Stimulated activated CD8-positive, alpha-beta memory T cell treated with anti-CD3 and anti-CD28 coated beads, Interleukin-2, amount 100 ng/mL, for 1 hour (primary cell): ENCODE measurements at places on chromosomes 6 and 20.

DNA sequence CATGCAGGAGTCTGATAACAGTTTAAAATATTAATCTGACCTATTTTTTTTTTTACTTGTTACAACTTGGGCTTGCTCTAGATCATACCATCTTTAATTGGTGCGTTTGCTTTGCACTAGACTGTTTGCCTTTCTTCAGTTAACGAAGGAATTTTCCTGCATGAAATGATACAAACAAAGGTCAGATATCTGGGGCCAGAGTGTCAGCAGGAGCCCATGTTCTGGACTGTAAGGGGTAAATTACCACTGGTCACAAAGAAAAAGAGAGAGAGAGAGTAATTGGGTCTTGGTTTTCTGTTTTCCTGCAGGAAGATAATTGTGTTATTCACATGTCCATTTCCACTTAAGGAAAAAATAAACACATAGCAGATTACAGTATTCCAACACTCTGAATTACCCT is 399.4 kb upstream of the MARCKS start:
- DNase-seq, result no peak

GRCh38 chr6:150705392-150705791 is 105.7 kb downstream of the PLEKHG1 start:
- DNase-seq, result no peak

- DNase-seq, result no peak
Measured at GRCh38 chr20:63833776-63834490, 2.9 kb upstream of the ZBTB46 start.

DNA sequence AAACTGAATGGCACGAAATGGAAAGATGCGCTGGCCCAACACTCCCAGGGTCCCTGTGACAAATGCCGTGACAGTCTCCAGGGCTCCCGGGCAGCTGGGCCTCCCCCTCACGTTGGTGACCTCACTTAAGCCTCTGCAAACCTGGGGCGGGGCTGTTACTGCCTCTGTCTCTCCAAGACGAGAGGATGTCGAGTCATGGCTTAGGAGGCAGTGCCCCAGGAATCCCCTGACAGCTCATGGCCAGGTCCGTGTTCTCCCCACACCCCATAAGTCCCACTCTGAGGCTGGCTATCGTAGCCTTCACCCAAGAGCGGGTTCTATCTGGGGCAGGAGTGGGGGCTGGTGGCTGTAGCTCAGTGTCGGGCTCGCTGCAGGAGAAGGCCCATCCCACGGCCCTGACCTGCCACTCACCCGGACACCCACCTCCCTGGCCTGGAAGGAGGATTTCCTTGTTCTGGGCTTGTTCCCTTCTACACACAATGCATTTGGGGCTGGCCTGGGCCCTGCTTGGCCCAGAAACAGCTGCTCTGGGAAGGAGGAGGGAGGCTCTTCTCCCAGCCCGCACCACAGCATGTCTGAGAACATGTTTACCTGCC is 5.6 kb upstream of the RPS21 start:
- no peak for DNase-seq

- no peak for DNase-seq
Measured at GRCh38 chr6:23855497-23856116, 270.4 kb upstream of the NRSN1 start.

DNA sequence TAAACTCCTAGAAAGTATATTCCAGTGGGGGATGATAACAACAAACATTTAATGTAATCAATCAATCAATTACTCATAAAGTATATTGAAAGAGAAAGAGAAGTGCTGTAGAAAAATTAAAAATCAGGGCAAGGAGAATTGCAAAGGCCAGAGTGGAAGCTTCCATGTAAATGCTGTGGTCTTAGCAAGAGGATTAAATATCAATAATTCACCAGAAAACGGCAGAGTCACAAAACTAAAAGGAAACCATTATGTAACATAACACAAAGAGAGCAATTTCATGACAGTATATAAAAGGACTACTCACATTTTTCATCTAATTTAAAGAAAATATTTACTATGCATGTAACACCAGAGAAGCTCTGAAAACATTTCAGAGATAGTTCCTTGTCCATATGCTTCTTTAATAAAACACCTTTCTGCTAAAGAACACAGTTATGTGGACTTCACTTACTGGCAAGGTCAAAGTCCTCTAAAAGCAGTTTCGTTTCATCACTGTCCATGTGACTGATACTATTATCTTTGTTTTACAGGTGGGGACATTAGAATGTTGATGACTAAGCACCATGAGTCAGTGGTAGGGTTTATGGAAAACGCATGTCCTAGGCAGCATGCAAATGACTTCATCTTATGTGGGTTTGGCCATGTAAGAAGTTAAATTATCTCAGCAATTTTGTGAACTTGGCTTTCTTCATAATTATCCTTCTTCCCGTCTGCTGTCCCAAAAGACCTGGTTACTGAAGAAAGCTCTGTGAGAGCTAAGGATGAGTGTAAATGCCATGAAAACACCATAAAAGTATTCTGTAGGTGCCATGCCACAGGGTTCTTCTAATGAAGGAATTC is 185.8 kb upstream of the TENT5A start:
- DNase-seq, result no peak

- no peak for DNase-seq
Measured at GRCh38 chr6:38131527-38131965, 312.0 kb downstream of the ZFAND3 start.

DNA sequence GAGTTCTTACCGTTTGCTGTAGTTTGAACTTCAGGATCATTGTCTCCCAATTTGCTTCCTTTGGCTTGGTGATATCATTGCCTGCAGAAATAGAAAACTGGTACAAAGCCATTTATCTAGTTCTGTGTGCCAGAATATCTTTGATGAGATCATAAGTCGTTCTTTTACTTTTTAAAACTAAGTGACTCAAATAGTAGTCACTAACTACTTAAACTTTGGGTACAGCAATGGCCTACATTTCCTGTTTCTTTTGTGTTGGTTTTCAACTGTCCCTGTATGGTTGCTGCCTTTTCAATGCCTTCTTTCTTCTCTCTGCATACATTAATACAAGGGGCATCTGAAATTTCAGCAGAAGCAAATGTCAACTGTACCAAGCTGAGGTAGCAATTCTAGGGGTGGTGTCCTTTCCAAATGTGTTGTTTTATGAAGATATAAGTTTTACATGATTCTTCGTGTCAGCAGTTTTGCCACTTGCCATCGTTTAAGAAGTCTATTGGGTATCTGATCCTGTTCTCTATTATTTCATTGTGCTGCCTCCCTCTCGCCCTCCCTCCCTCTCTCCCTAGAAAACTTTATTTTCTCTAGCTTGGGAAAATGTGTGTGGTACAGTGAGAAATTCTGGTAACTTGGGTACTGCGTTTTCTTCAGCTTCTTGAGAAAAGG is 238.5 kb downstream of the FARS2 start:
- no peak for DNase-seq

DNA sequence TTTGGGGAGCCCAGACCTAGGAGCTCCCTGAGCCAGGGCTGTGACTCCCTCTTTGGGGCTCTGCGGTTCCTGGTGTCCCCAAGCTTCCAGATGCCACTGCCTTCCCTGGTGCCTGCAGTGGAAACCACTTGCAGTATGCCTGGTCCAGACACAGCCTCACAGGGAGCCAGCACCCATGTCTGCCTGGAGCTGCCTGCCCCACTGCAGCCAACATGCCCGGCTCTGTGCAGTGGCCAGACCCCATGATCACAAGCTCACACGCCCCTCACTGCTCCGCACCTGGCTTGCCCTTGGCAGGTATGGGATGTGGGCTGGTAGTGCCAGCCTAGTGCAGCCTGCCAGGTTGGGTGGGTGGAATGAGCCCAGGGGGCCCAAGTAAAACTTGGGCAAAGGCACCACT is 644.8 kb downstream of the HTR1B start:
- DNase-seq, result no peak

DNA sequence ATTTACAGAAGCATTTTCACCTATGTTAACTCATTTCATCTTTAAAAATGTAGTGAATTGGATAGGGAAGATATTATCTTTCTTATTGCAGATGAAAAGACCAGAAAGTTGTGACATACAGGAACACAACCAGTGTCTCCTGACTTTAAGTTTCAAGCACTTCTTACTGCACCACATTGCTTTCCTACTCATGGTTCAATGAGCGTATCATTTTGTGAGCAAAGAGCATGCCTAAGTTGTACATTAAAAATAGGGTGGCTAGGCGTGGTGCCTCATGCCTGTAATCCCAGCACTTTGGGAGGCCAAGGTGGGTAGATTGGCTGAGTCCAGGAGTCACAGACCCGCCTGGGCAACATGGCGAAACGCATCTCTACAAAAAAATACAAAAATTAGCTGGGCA is 21.2 kb upstream of the RNGTT start:
- no peak for DNase-seq

GRCh38 chr6:12968290-12968689 is 251.7 kb downstream of the PHACTR1 start:
- DNase-seq, result no peak
